ENCODE measurements at places on chromosomes 5 and 9. TPM values are rescaled to one million over a fixed set of nuclear protein-coding genes. Genes with fewer than 3 reads are reported as not detected.

- no peak for DNase-seq
These were observed 695.0 kb downstream of the DTWD2 start for GRCh38 chr5:118293378-118293777.

DNA sequence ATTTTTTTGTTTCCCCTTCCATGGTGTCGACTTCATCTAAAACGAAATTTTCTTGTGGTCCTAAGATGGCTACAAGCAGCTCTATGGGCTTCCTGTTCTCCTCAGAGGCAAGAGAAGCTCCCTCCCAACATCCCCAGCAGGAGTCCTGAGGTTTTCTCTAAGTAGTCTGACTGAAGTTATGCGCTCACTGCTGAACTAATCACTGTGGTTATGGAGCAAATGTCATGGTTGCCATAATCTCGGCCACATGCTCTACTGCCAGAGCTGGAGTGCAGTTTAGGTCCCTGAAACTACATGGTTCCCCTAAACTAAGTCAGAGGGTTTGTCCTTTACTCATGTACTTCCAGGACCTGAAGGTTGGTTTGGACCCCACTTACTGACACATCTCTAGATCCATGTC lies 68.0 kb upstream of the MAMDC2 start:
- DNase-seq, result no peak

DNA sequence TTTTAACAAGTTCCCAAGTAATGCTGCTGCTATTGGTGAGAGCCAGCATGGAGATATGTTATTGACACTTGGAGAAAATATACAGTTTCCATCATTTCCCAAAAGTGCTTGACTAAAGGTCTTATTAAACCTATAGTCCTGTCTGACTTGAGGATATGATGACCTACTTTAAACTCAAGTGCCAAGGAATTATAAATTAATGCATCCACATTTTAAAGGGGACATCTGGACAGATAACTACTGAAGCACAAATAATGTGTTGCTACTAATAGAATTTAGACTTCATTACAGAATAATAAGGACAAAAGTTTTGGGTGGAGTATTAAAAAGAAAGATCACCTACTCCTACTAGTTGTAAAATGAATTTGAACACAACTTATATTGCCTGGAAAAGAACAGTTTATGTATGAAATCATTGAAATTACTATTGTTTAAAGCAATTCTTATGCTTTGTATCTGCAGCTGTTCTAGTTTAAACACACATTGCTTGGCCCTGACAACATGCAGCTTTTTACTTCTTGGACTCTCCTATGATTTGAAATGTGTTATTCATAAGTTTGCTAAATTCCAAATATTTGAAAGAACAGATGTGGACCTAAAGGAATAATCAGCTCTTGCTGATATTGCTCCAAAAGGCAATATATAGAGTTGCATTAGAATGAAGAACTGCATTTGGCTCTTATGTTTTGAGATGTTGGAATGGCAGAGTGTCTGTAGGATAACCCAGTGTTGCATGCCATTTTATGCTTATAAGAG lies 73.4 kb downstream of the SGCD start:
- DNase-seq, result no peak

The C9 gene
- not detected for total RNA-seq

GRCh38 chr9:26325444-26325829 lies 567.2 kb downstream of the CAAP1 start:
- no peak for DNase-seq

DNA sequence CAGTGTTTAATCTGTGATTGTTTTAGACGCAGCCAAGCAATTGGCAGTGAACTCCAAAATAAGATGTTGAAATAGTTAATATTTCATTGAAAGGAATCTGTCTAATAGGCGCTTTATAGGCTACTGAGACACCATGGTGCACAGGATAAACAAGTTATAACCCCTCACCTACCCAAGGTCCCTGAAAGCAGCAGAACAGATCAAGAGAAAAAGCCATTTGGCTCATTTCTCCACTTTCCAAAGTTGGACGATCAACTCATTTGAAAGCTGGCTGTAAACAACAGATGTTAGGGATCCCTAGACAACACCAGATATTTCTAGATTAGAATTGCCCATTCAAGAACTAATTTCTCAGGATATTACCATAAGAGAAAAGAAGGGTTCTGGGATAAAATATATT lies 4.9 kb downstream of the PUM3 start:
- DNase-seq, result no peak
